ENCODE measurements at places on chromosomes 11 and 22.

- DNase-seq = no peak
Measured at GRCh38 chr22:46686221-46687047, 51.6 kb downstream of the CERK start.

DNA sequence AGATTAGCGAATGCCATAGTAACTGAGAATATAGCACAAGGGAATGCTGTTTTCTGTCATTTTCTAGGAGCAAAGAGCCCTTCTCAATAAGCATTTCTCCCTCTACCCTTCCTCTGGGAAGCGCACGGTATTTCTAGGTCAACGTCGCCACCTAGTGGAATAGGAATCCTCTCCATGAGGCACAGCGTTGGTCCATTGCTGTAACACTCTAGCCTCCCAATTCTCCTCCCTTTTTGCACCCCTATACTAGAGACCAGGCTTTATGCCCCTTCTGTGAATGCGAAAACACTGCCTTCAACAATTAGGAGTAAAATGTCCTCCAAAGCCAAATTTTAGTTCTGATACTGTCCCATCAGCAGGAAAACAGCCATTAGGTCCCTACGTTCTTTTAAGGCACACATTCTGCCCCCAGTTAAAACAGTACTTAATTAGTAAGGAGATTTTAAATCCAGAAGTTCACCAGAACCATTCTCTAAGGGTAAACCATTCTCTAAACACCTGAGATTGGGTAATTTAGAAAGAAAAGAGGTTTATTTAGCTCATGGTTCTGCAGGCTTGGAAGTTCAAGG, 12.8 kb upstream of the HYLS1 start:
- no peak for DNase-seq

DNA sequence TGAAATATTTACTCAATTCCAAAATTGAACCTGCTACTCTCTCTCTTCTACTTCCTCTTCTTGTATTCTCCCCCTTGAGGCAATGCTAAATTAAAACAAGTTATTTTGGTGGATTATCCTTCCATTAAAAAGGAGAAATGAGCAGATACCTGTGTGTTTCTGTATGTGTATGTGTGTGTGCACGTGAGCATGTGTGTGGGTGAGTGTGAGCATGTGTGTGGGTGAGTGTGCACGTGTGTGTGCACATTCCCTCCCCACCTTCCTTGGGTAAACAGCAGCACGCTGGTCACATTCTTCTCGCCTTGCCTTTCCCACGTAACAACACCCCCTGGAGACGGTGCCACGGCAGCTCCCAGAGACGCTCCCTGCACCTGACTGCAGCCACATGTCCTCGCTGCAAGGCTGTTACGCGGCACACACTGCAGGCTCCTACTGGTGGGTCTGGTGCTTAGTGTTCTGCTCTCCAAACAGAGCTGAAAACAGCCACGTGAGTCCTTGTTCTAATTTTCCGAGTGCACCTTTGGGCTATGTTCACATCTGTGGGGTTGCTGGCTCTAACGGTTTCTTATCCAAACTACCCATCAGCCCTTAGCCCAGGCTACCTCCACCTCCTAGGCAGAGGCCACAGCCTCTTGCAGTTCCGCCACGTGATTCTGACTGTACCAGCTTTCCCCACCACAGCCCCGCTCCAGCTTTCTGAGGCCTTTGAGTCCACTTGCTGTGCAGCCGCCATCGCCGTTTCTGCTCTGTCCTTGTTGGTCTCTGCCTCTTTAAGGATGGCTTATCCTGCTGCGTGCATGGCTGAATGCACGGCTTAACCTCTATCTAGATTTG, 123.4 kb downstream of the CTTN start:
- DNase-seq = no peak

GRCh38 chr11:58647141-58647699, 24.8 kb downstream of the CNTF start:
- no peak for DNase-seq

DNA sequence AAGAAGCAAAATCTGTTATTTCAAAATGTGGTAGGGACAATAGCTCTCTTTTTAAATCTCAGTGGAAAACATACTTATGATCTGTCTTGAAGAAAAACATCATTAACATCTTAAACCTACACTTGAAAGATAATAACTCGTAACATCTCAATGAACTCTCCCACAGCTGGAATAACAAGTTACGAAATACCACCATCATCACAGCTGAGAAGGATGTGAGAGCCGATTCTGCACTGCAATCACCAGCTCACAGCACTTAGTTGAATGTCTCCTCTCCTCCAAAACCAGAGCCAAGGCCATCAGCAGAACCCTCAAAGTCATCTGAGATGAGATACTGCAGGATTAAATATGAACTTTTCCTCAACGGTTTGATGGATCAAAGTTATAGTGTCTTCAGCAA, 124.3 kb downstream of the ARHGAP20 start:
- DNase-seq = no peak

DNA sequence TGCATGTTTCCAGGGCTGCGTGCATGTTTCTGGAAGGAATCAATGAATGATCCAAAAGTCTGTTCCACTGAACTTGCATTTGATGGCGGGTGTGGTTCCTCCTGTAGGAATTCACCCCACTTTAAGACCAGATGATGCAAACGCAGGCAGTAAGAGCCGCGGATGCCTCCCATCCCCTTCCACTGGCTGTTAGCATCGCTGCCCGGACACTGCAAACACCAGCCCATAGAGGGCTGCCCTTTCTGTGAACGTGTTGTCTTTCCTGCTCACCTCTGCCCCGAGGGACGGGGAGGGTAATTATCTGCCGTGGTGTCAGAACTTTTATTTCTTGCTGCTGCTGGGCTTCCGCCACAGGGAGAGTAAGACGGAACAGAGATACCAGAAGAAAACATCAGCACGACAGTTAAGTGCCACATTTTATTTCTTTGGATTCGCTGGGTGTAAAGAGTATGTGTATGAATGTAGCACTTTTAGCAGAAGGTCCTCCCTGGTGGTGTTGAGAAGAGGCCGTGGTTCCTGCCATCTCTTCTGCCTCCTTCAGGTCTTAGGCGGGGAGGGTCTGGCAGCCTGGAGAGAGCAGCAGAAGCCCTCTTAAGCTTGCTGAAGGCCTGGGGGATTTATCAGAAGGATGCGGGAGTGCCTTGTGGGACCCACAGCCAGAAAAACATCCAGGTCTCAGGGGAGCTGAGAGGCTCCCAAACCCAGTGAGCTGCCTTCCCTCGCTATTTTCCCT, 53.2 kb upstream of the NECTIN1 start:
- no peak for DNase-seq

GRCh38 chr11:92253945-92254344, 29.3 kb downstream of the FAT3 start:
- DNase-seq = no peak

- no peak for DNase-seq
Measured at GRCh38 chr22:17841836-17842235, 67.6 kb upstream of the BID start.

DNA sequence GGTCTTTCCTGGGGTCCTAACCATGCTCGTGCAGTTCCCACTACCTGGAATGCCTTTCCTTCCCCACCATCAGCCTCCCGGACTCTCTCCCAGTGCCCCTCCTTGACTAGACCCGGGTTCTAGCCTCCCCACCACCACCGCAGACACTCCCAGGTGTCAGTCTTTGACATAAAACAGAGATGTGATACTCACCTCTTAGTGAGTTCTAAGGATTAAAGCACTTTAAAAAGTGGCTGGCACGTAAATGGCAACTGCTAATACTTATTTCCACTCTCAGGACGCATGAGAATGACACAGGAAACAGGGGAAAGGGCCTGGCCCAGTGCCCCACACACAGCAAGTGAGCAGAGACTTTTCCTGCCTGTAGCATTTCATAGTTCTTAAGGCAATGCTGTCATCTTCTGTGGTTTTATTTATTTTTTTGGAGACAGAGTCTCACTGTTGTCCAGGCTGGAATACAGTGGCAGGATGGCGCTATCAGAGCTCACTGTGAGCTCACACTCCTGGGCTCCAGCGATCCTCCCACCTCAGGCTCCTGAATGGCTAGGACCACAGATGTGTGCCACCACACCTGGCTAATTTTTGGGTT, 1.9 kb upstream of the SLC25A45 start:
- DNase-seq = no peak

- DNase-seq = no peak
Measured at GRCh38 chr11:107266455-107266854, 191.2 kb downstream of the CWF19L2 start.

DNA sequence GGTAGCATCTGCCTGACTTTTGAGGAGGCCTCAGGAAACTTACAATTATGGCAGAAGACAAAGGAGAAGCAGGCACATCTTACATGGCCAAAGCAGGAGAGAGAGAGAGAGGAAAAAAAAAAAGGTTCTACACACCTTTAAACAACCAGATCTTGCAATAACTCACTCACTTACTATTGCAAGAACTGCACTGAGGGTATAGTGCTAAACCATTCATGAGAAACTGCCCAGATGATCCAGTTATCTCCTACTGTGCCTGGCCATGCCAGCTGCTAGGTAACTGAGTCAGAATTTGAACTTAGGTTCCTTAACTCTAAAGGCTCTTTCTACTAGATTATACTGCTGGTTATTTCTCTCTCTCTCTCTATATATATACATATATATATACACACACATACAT, 7.3 kb downstream of the HORMAD2 start:
- DNase-seq = no peak

DNA sequence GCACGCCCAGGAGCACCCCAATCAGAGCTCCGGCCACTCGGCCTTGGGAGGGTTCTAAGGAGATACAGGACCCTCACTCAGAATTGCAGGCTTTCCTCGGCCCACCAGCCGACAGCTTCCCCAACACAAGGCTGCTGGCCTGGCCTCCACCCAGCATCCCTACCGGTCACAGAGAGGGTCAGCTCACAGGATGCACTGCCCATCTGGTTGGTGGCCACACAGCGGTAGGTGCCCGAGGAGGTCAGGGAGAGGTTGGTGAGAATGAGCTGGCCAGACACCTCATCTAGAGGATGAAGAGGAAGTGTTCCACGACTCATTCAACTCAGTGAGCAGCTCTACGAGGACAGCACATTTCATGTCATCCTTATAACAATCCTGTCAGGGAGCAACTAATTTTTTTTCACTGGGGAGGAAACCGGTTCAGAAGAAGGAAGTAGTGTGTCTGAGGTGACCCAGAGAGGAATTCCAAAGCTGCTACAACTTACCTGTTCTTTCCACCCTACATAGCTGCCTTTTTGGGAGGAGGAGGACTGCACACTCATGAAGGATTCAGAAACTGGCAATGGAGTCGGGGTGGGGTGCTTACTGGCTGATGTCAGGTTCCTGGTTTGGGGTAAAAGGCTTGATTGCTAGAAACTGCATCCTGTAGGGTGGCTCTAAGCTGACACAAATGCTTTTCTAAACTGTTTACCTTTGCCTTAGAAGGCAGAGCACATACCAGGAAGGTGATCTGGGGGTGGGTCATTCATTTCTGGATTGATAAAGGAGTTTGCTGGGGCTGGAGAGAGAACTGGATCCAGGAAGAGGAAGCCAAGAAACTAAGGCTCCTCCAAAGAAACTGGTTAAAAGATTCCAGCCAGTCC, 3.3 kb downstream of the VSIG2 start:
- DNase-seq = no peak

DNA sequence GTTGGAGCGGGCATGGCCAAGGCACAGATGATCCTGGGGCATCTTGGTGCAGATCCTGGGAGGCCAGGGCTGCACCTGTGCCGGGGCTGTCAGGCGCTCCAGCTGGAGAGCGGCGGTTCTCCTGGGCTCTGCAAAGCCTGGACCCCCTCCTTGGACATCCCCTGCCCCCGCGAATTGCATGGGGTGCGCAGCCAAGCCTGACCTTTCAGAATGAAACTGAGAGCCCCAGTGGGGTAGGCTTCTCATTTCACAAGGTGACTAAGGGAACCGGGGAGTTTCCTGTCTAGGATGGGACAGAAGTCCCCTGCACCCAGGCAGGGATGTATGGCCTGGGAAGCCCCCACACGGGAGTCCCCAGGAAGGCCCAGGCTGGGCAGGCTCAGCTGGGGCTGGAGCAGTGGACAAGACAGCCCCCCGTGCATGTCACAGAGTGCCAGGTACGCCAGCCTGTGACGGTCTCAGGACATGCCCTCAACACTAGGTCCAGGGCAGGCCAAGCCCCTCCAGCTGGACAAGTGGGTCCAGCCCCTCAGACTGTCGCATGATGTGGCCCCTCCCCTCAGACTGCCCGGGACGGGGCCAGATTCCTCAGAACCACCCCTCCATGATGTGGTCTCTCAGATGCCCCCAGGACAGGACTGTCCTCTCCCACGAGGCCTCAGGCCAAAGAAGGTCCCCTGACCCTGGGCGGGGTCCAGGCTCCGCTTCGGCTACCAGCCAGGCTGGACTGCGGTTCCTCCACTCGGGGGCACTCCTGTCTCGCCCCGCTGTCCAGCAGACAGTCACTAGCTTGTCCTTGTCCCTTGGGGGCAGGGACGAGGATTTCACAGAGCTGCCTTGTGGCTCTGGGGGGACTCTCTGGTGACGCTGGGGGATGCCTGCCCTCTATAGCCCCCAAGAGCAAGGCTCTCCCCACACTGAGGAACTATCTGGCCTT, 2.3 kb downstream of the LSP1 start:
- no peak for DNase-seq

DNA sequence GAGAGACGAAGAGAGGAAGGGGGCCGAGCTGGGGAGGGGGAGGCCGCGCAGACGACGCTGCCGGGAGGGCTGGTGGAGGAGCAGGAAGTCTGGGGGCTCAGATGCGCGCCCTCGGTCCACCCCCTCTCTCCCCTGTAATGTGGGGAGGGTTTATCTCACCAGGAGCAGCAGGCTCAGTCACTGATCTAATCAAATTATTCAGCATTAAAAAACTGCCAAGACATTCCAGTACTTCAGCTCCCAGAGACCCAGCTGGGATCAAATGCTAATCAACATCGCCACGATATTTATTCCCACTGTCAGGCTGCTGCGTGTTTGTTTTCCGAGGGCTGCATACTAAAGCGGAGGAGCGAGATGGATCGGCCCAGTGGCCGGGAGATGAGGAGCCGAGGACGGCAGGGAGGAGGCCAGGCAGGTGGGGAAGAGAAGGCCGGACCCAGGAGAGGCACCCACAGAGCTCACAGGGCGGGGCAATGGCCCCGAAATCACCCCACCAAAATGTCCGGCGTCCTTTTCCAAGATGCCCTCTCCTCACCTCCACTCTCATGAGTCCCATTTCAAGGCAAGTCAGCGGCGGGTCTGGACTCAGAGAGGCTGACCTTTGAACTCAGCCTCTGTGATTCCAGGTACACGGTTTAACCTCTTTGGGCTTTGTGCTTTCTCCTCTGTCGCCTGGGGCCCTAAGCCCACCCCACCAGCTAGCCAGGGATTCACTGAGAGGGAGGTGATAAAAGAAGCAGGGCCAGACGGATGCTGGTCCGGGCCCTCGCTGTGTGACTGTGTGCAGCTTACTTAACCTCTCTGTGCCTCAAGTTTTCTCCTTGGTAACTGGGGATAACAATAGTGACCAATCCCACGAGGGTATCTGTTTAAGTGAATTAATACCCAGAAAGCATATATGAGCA, 502.1 kb downstream of the MN1 start:
- DNase-seq = no peak

All from activated T-helper 1 cell treated with Interleukin-2 at 50 U/mL for 16 hours (primary cell).